ENCODE measurements at places on chromosomes 5 and 9.
A peak's percentile ranks its signal among the peaks of the same experiment; 100 is the strongest.

DNA sequence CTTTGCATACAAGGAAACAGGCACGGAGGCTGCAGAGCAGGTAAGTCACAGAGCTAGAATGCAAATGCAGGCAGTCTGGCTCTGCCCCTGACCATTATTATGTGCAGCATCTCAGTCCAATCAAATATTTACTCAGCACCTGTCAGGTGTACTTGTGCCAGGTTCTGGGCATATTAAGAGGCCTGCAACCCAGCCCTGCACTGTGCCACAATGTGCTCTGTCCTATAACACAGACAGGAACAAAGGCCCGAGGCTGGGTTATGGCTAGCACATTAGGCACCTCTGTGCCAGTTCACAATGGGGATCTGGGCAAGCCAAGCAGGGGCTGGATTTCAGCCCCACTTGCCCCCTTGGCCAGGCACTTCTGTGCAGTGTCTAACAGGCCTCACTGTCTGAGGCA, 14.0 kb downstream of the ARL15 start:
- H3K4me3 ChIP-seq, result no peak overlapping the region
- no peak overlapping the region for H3K27ac ChIP-seq
- H3K27me3 ChIP-seq, result no peaks in the 10 kb centered on the region
- DNase-seq, result no peak

DNA sequence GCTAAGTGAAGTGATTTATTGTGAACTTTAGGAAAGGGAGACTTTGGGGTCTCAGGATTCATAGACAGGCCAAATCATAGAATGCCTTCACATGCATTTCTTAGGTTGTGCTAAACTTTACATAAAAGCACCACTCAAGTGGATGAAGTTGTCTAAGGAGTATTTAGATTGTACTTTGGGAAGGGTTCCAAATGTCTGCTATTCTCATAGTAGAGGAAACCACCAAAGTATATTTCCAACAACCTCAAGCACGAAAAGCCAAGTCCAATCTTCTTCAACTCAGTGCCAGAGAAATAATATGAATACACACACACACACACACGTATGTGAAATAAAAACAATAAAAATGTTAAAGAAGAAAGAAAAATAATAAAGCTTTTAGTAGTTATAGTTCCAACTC, 41.8 kb downstream of the ENC1 start:
- no peak for DNase-seq
- H3K36me3 ChIP-seq, result no peaks in the 10 kb centered on the region
- no peaks in the 10 kb centered on the region for H3K27me3 ChIP-seq
- peaks cover 15% of the 10 kb centered on the region for H3K4me1 ChIP-seq
- no peak overlapping the region for H3K27ac ChIP-seq
- H3K4me3 ChIP-seq, result no peak overlapping the region

DNA sequence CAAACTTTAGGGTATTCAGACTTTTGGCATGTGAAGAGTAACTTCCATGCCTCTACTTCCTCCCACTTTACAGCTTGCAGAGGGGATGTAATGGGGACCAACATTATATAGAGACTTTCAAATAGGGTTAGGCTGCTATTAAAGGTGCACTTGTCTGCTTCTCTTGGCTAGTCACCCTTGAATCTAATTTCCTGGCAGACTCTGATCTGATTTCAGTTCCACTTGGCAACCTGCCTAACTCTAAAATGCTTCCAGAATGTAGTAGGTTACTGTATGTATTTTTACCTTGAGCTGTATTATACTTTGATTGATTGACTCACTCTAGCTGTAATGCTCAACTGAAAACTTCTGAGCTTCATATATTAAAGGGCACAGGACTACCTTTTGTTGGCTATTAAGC, 693.4 kb downstream of the KCTD16 start:
- H3K27me3 ChIP-seq, result peaks cover 11% of the 10 kb centered on the region
- H3K4me1 ChIP-seq, result no peaks in the 10 kb centered on the region
- no peaks in the 10 kb centered on the region for H3K36me3 ChIP-seq

DNA sequence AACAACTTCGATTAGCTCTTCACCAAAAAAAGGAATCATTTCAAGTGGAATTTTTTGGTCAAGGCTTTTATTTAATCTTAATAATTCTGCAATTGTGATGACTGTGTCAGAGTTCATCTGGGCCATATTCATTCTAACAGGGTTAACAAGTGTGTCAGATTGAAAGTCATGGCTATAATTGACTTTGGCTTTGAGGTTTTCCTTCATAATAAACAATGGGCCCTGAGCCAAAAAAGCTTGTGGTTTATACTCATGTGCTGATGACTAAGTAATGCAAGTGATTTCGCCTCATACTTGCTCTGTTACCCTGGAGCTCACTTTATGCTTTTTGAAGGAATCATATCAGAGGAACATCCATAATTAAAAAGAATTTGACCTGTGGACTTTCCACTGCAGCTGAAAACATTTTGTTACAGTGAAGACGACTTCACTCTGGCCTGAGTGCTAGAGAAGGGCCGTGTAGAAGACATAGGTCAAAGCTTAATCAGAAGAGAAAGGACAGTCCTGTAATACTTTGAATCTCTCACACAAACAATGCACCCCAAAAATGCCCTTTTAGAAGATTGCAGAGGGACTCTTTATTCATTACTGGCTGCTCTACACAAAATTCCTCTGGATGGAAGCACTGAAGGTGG, 101.7 kb downstream of the GDNF start:
- DNase-seq, result no peak
- peaks cover 11% of the 10 kb centered on the region for H3K4me1 ChIP-seq
- no peak overlapping the region for H3K4me3 ChIP-seq

GRCh38 chr5:39176759-39177630, 42.4 kb downstream of the FYB1 start:
- no peaks in the 10 kb centered on the region for H3K27me3 ChIP-seq
- H3K4me3 ChIP-seq, result no peak overlapping the region
- DNase-seq, result no peak
- peaks cover 5% of the 10 kb centered on the region for H3K4me1 ChIP-seq
- no peak overlapping the region for H3K27ac ChIP-seq

- no peaks in the 10 kb centered on the region for H3K27me3 ChIP-seq
- no peak overlapping the region for H3K27ac ChIP-seq
- H3K4me3 ChIP-seq, result no peak overlapping the region
- peaks cover 6% of the 10 kb centered on the region for H3K4me1 ChIP-seq
Measured at GRCh38 chr5:93384026-93384425, 197.0 kb downstream of the NR2F1-AS1 start.

DNA sequence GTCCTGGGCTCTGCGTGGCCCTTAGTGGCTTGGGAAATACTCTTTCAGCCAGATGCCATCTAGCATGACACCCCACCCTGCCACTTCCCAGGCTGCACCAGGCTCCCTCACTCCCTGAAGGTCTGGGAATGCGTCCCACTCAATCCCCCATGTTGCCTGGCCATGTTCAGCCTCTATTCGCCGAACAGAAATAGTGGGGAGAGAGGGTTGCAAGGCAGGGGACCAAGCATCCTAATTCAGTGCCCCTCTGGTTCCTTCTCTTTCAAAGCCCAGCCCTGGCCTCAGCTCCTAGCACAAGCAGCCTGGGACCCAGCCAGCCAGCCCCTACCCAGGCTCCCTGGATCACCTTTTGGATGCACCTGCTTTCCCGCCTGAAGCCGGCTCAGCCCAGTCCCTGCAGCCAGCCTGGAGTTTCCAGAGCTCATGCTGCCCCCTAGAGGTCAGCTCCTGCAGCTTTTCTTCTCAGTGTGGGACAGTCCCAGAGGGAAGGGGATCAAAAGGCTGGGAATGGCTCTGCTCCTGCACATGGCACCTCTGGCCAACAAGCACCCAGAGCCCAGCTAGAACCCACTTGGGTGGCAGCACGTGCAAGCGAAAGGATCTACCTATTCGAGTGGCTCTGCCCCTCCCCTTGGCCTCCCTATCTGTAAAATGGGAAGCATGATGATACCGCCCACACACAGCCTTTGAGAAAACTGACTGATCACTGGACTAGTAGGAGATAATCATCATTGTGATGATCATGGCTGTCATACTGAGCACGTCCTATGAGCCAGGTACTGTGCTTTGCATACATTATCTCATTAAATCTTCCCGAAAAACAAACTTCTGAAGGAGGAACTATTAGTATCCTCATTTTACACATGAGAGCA, 48.7 kb upstream of the C5orf58 start:
- H3K4me3 ChIP-seq, result no peak overlapping the region
- no peak for DNase-seq
- H3K27ac ChIP-seq, result no peak overlapping the region
- H3K27me3 ChIP-seq, result no peaks in the 10 kb centered on the region
- H3K4me1 ChIP-seq, result no peaks in the 10 kb centered on the region
- H3K36me3 ChIP-seq, result no peaks in the 10 kb centered on the region

- no peak for DNase-seq
- peaks cover 73% of the 10 kb centered on the region for H3K36me3 ChIP-seq
- H3K4me3 ChIP-seq, result no peak overlapping the region
- no peaks in the 10 kb centered on the region for H3K27me3 ChIP-seq
- no peak overlapping the region for H3K27ac ChIP-seq
- H3K4me1 ChIP-seq, result peaks cover 4% of the 10 kb centered on the region
Measured at GRCh38 chr5:149496166-149496565, 55.1 kb downstream of the CSNK1A1 start.

- H3K4me3 ChIP-seq, result no peak overlapping the region
- H3K27me3 ChIP-seq, result peaks cover 34% of the 10 kb centered on the region
- no peak for DNase-seq
- no peaks in the 10 kb centered on the region for H3K36me3 ChIP-seq
Measured at GRCh38 chr5:58753446-58753845, 170.6 kb downstream of the RAB3C start.

DNA sequence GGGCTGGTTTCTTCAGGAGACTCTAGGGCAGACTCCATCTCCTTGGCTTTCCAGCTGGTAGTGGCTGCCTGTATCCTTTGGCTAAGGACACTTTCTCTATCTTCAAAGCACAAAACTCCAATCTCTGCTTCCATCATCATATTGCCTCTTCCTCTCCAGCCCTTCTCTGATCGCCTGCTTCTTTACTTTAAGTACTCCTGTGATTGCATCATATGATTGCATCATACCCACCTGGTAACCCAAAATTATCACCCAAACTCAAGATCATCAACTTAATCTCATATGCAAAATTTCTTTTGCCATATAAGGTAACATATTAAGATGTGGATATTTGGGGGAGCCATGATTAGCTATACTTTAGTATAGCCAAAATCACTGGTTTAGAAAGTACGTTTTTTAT, 1092.6 kb upstream of the CDH6 start:
- no peaks in the 10 kb centered on the region for H3K27me3 ChIP-seq
- no peaks in the 10 kb centered on the region for H3K36me3 ChIP-seq
- no peak for DNase-seq
- peaks cover 63% of the 10 kb centered on the region for H3K4me1 ChIP-seq

GRCh38 chr9:88071331-88071730, 66.9 kb downstream of the SPATA31C2 start:
- no peak overlapping the region for H3K27ac ChIP-seq
- no peak for DNase-seq
- no peaks in the 10 kb centered on the region for H3K27me3 ChIP-seq
- H3K36me3 ChIP-seq, result no peaks in the 10 kb centered on the region

DNA sequence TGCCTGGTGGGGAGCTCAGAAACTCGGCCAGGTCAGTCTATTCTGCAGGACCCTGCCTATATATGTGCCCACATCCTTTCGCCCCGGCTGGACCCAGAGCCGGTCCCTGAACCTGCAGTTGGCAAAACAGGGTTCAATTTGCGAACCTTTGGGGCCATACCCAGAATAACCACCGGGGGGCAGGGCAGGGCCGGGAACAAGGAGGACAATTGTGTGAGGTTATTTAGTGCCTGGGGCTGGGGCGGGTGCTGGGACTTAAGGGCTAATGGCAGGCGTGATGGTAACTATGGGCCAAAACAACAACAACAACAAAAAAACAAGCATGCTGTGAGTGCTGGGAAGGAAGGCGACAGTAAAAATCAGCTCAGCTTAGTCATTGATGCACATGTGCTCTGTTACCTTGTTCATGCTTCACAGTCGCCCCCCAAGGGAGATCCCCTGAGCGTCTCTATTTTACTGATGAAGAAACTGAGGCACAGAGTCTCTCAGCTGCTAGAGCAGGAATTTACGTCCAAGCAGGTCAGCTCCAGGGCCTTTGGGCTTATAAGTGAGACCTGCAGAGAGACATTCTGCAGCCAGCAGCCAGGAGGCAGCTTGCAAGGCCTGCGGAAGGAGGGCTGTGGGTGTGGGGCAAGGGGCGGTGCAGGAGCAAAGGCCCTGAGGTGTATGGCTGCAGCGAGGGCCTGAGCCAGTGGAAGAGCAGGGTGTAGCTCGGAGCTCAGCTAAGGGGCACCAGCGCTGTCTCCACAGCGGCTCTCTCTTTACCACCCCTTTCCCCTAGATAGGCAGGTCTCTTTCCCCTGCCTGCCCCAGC, 106.0 kb downstream of the PHF2 start:
- no peaks in the 10 kb centered on the region for H3K36me3 ChIP-seq
- H3K4me1 ChIP-seq, result no peaks in the 10 kb centered on the region
- no peak overlapping the region for H3K4me3 ChIP-seq
- peak; percentile 49 for DNase-seq
- H3K27ac ChIP-seq, result no peak overlapping the region

DNA sequence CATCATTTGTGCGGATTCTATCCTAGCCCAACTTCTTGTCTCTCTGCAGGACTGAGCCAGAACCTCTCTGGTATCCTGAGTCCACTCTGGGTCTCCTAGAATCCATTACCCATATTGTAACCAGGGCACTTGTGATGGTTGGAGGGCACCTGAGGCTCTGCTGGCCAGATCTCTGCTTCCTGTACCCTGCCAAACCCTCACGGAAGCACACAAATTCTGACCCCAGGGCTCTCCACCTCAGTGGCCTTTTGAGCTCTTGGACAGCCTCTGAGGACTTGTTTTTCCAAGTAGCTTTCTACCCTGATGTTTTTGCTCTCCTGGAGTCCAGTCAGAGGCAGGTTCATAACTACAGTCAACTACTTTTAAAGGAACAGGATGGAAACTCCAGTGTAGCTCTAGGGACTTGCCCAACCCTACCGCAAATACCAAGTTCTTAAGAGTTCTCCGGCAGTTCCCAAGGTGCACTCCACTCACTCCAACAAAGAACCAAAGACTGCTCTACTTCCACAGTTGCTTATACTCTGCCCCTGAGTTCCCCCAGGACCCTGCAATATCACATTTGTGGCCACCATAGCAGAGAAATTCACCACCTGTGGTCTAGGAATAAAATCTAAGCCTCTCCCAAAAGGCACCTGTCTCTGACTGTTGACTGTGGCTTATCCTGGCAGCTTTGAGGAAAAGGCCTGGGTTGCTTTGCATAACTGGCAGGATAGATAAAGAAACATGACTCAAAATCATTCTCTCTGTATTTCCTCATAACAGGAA, 9.6 kb downstream of the PIP5K1B start:
- H3K36me3 ChIP-seq, result no peaks in the 10 kb centered on the region
- H3K27ac ChIP-seq, result no peak overlapping the region
- no peak overlapping the region for H3K4me3 ChIP-seq
- no peaks in the 10 kb centered on the region for H3K4me1 ChIP-seq
- H3K27me3 ChIP-seq, result peaks cover 17% of the 10 kb centered on the region

- no peak for DNase-seq
- no peak overlapping the region for H3K27ac ChIP-seq
- no peak overlapping the region for H3K4me3 ChIP-seq
- H3K27me3 ChIP-seq, result peaks cover 2% of the 10 kb centered on the region
- no peaks in the 10 kb centered on the region for H3K4me1 ChIP-seq
Measured at GRCh38 chr9:80440724-80441123, 869.0 kb downstream of the TLE4 start.

All from RWPE2 (cell line).